Omental fat pad (tissue), 4 donors: ENCODE measurements at places on chromosomes 2 and 18. TPM values are rescaled to one million over a fixed set of nuclear protein-coding genes. Genes with fewer than 3 reads are reported as not detected.

LAMA1 gene
- total RNA-seq: 3.5 TPM

NYAP2 gene
- not detected for total RNA-seq

DPP4 gene
- total RNA-seq: 24.1 TPM

ADD2 gene
- 3.8 TPM for total RNA-seq

THSD7B gene
- total RNA-seq: 12.9 TPM

MREG gene
- total RNA-seq: 2.2 TPM

PLEKHH2 gene
- 32.3 TPM for total RNA-seq

ITGAV gene
- total RNA-seq: 81.3 TPM

CGREF1 gene
- 4.5 TPM for total RNA-seq

KCNG2 gene
- total RNA-seq: 2.4 TPM

CFAP65 gene
- 0.19 TPM for total RNA-seq
